ENCODE measurements at places on chromosomes 2 and 18.

DNA sequence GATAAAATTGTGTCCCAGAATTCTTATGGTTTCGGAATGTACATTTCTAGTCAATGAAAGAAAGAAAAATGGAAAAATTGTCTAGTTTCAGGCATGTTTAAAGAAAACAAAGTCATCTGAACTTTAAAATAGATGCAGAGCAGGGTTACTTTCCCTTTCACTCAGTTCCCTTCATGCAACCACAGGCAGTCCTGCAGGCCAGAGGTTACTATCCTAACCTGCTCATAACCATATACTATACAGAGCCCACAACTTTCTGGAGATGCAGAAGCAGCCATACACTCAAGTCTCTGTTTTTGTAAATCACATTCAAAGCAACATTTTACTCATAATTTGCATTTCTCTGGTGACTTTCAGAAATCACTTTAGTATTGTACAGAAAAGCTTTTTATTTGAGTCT lies 690.3 kb downstream of the MBD2 start:
- no peak for DNase-seq

DNA sequence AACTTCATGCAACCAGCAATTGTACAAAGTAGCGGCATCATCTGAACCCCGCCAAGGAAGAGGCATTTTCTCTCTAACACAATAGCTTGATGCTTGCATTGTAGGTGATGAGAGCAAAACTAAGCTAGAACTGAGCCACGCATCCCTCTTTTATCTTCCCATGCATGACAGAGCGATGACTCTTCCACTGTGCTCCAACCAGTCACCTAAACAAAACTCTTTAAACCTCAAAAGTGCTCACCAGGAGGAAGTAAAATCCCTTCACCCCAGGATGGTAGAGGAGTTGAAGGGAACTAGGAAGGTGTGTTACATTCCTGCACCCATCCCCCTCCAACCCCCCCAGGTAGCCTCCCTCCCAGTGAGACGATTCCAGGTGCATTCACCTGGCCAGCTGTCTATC lies 59.7 kb upstream of the SALL3 start:
- no peak for DNase-seq

GRCh38 chr18:2967357-2967756 lies 45.6 kb downstream of the LPIN2 start:
- DNase-seq: no peak

DNA sequence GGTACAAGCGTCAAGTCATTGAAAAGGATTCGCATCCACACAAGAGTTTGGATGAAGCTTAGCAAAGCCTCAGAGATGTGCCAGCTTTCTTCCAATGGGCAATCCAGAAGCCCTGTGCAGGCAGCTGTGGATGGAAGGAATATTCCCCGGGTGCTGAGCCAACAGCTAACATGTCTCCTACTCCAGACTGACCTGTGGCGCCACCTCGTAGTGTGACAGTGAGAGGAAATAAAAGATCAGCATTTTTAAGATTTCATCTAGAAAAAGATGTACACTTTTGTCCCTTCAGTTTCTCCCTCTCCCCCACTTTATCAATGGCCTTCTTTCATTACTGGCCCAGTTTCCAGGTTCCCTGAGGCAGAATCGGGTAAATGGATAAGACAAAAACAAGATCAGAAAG lies 48.9 kb upstream of the SPATS2L start:
- DNase-seq: no peak

- no peak for DNase-seq
Observed at GRCh38 chr2:54680397-54681041, 42.9 kb upstream of the EML6 start.
